Stimulated activated CD4-positive, alpha-beta T cell treated with anti-CD3 and anti-CD28 coated beads, Interleukin-1b, Interleukin-23, amount 100 ng/mL, for 48 hours (primary cell): ENCODE measurements at places on chromosomes 1 and 21.

GRCh38 chr1:61221642-61222041, 139.3 kb downstream of the NFIA start:
- no peak for DNase-seq

- DNase-seq = no peak
These were observed 169.7 kb upstream of the RAB4A start for GRCh38 chr1:229101011-229101871.

- no peak for DNase-seq
These were observed 50.0 kb downstream of the KCNAB2 start for GRCh38 chr1:6095511-6096242.

DNA sequence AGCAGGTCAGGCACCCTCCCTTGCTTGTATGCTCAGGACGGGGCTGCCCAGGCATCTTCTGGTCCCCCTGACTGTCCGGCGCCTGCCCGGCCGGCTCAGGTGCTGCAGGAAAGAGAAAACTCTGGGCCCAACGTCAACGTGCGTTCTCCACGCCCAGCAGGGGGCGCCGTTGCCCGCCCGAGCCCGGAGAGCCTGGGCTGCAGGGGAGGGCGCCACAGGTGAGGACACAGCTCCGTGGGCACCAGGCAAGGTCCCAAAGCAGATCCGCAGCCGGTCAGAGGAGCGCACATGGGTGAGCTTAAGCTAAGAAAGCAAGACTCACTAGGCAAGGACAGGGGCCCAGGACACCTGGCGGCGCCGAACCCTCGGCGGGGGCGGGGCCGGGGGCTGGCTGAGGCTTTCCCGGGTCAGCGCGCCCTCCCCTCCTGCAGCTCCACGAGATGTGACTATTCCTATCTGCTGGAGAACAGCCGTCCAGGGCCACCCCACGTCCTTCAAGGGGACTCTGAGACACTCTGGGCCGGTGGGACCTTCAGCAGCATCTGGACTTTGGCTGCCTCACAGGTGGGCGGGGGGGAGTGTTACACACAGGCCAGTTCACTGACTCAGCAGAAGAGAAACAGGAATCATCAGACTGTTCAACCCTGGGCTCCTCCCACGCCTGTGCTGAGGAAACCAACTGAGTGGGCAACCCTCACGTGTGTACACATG, 29.3 kb downstream of the KRTAP10-1 start:
- DNase-seq = peak; percentile 70

GRCh38 chr1:18805925-18806849, 53.3 kb downstream of the TAS1R2 start:
- no peak for DNase-seq

GRCh38 chr1:231634323-231635013, 7.9 kb downstream of the DISC1 start:
- DNase-seq = no peak

DNA sequence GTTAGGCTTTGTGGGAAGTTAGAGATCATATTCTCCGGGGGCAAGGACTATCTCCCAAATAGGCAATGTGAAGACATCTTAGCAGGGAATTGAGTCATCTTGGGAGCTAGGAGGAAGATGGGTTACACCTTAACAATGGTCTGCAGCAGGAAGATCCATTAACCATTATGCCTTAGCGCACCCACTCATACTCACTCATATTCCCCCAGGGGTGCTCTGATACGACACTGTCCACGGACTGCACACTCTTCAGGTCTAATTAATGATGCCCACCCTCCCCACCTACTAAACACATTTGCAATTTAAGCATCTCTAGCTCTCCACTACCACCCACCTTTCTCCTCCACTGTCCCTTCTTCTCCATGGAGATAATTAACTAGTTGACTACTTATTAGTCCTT, 857 bp upstream of the AK5 start:
- DNase-seq = no peak
